ENCODE measurements at places on chromosomes 1 and 21.

DNA sequence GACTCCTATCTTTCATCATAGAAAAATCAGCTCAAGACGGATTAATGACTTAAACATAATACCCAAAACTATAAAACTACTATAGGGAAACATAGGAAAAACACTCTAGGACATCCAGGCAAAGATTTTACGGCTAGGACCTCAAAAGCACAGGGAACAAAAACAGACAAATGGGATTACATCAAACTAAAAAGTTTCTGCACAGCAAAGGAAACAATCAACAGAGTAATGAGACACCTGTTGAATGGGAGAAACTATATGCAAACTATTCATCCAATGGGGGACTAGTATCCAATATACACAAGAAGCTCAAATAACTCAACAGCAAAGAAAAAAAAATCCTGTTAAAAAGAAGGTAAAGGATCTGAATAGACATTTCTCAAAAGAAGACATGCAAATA, 18.6 kb downstream of the NSL1 start:
- DNase-seq, result no peak
- H3K27ac ChIP-seq, result no peak overlapping the region
- H3K4me3 ChIP-seq, result no peak overlapping the region

- no peaks in the 10 kb centered on the region for H3K36me3 ChIP-seq
- H3K4me1 ChIP-seq, result peaks cover 35% of the 10 kb centered on the region
- DNase-seq, result peak; percentile 78
- H3K27ac ChIP-seq, result peak overlapping the region; percentile 98
- H3K27me3 ChIP-seq, result no peaks in the 10 kb centered on the region
Observed at GRCh38 chr1:244047621-244048255, 3.3 kb upstream of the ZBTB18 start.

DNA sequence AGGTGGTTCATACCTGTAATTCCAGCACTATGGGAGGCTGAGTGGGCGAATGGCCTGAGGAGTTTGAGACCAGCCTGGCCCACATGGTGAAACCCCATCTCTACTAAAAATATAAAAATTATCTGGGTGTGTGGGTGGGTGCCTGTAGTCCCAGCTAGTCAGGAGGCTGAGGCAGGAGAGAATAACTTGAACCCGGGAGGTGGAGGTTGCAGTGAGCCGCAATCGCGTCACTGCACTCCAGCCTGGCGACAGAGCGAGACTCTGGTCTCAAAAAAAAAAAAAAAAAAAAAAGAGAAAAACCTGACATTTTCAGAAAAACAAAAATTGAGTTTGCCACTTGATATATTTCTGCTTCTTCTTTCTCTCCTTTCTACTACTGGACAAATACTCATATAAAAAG, 24.3 kb downstream of the CA6 start:
- H3K4me3 ChIP-seq, result no peak overlapping the region
- no peaks in the 10 kb centered on the region for H3K36me3 ChIP-seq
- no peaks in the 10 kb centered on the region for H3K27me3 ChIP-seq
- no peak overlapping the region for H3K27ac ChIP-seq
- no peak for DNase-seq
- H3K4me1 ChIP-seq, result no peaks in the 10 kb centered on the region

DNA sequence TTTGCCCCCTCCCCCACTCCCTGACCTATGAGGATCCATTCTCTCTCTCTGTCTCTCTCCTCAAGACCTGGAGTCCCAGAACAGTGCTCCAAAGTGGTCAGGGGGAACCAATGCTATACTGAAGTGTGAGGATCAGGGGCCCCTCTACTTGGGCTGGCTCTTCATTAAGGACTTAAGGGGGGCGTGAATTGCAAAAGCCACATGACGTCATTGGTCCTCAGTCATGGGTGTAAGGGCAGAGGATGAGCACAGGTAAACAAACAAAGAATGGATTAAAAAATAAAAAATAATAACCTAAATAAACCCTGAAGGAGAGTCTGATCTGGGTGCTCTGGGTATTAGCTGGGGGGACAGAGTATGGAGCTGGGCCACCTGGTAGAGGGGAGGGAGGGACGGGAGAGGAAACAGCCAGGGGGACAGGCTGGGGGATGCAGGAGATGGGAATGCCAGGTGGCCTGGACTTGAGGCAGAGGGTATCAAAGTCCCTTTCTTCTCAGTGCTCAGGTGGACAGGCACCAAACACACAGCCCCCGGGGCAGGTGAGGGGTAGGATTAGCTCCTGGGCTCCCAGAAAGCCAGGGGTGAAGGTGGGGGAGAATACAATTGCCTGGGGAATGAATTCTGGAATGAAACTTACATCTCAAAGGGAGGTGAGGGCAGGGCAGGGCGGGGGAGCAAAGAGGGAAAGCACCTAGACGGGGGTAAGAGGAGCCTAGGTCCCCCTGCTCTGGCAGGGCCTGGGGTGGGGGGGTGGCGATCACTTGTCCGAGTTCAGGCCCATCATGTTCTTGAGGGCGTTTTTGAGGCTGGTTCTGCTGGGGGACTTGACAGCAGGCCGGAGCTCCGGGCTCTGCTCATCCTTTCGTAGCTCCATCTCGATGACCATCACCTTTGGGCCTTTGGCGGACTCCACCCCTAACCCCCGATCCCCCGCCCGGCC, 4.6 kb downstream of the MPZ start:
- peaks cover 19% of the 10 kb centered on the region for H3K4me1 ChIP-seq
- H3K4me3 ChIP-seq, result peak overlapping the region; percentile 76
- peak overlapping the region; percentile 78 for H3K27ac ChIP-seq
- no peaks in the 10 kb centered on the region for H3K36me3 ChIP-seq

GRCh38 chr1:87106867-87107266, 192.4 kb downstream of the HS2ST1 start:
- no peaks in the 10 kb centered on the region for H3K36me3 ChIP-seq
- H3K27ac ChIP-seq, result no peak overlapping the region
- no peak for DNase-seq
- no peaks in the 10 kb centered on the region for H3K27me3 ChIP-seq
- no peak overlapping the region for H3K4me3 ChIP-seq

GRCh38 chr1:78447086-78447485, 43.7 kb upstream of the PTGFR start:
- no peaks in the 10 kb centered on the region for H3K4me1 ChIP-seq
- no peak overlapping the region for H3K27ac ChIP-seq
- H3K4me3 ChIP-seq, result no peak overlapping the region
- no peaks in the 10 kb centered on the region for H3K27me3 ChIP-seq
- no peaks in the 10 kb centered on the region for H3K36me3 ChIP-seq
- no peak for DNase-seq

DNA sequence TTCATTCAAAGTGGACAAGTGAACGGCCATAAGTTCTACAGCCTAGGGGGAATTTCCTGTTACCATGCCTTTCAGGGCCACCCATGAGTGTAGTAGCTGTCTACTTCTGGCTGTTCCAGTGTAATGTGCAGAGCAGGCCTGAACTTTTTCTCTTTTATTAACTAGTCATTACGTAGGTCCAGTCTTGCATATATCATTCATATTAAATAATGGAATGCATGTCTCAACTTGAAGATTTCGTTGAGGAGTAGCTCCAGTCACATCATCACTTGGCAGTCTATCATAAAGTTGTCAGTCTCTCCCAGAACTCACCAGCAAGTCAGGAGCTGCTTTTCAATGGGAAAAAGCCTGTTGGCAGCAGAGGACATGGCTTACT, 12.0 kb upstream of the GIPC2 start:
- H3K27ac ChIP-seq, result no peak overlapping the region
- no peaks in the 10 kb centered on the region for H3K27me3 ChIP-seq
- DNase-seq, result no peak
- H3K4me1 ChIP-seq, result peaks cover 5% of the 10 kb centered on the region

GRCh38 chr1:54378157-54378873, 27.9 kb downstream of the SSBP3 start:
- H3K27ac ChIP-seq, result peak overlapping the region; percentile 16
- H3K36me3 ChIP-seq, result peaks cover 24% of the 10 kb centered on the region
- peaks cover 97% of the 10 kb centered on the region for H3K4me1 ChIP-seq
- no peak overlapping the region for H3K4me3 ChIP-seq
- no peaks in the 10 kb centered on the region for H3K27me3 ChIP-seq

- peaks cover 5% of the 10 kb centered on the region for H3K27me3 ChIP-seq
- no peak overlapping the region for H3K27ac ChIP-seq
- no peaks in the 10 kb centered on the region for H3K4me1 ChIP-seq
- no peak for DNase-seq
- no peak overlapping the region for H3K4me3 ChIP-seq
- H3K36me3 ChIP-seq, result no peaks in the 10 kb centered on the region
Observed at GRCh38 chr1:66758241-66758755, 6.0 kb downstream of the DYNLT5 start.

DNA sequence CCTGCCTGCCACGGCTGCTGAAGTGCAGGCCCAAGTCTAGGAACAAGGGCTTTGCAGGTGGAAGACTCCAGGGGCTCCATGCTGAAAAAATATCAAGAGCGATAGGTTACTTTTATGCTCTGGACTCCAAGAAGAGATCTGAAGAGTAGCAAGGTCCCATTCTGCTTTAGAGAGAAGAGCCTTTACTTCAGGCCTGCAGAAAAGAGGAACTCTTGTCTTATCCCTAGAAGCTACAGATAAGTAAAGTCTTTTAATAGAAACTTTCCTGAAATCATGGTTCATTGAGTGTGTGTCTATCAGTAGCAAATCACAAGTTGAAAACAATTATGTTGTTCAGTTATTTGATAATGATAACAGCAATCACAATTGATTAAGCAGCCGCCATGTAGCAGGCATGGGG, 113.3 kb downstream of the TNR start:
- H3K27me3 ChIP-seq, result no peaks in the 10 kb centered on the region
- DNase-seq, result no peak
- H3K36me3 ChIP-seq, result no peaks in the 10 kb centered on the region
- H3K27ac ChIP-seq, result no peak overlapping the region
- H3K4me3 ChIP-seq, result no peak overlapping the region

- peaks cover 33% of the 10 kb centered on the region for H3K4me1 ChIP-seq
- no peak for DNase-seq
- no peak overlapping the region for H3K27ac ChIP-seq
- H3K27me3 ChIP-seq, result peaks cover 15% of the 10 kb centered on the region
Observed at GRCh38 chr21:34892209-34892608, 156.9 kb downstream of the RUNX1 start.

DNA sequence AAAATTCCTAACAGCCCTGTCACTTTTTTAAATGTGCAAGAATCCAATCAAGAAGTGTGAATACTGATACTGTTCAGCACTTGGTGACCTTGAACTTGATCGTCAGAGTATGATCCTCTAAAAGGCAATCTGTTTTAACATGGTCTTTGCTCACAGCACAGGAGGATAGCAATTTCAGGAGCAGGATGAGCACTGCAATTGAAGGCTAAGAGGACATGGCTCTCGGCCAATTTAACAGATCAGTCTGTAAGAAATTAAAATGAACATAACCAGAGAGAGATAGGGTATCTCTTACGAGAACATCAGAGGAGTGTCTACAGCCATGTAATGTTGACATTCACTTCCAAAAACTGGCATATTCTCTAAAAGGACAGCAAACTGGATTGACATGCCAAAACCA, 243.1 kb downstream of the LTN1 start:
- H3K27ac ChIP-seq, result no peak overlapping the region
- no peaks in the 10 kb centered on the region for H3K27me3 ChIP-seq
- peaks cover 8% of the 10 kb centered on the region for H3K4me1 ChIP-seq
- H3K4me3 ChIP-seq, result no peak overlapping the region
- H3K36me3 ChIP-seq, result no peaks in the 10 kb centered on the region
- no peak for DNase-seq

DNA sequence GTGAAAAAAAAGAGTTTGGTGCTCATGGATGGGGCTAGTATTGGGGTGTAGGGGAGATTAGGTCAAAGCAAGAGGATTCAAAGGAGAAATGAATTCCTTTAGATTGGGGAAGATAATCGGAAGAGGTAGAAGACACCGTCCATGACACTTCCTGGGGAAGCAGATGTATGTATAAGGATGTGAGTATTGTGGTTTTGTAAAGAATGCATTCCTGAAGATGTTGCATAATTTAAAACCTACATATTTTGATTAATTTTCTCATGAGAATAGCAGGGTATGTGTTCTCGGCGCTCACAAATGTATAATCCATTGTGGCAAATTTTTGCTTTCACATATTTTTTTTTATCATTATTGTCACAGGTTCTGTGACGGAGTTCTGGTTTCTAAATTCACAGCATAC, 5.5 kb upstream of the LGALS8 start:
- DNase-seq, result no peak
- no peaks in the 10 kb centered on the region for H3K36me3 ChIP-seq
- no peak overlapping the region for H3K27ac ChIP-seq
- H3K4me3 ChIP-seq, result no peak overlapping the region
- H3K4me1 ChIP-seq, result peaks cover 43% of the 10 kb centered on the region
- no peaks in the 10 kb centered on the region for H3K27me3 ChIP-seq

GRCh38 chr1:55287723-55288122, 72.6 kb upstream of the USP24 start:
- DNase-seq, result no peak
- no peak overlapping the region for H3K4me3 ChIP-seq
- no peaks in the 10 kb centered on the region for H3K27me3 ChIP-seq
- no peak overlapping the region for H3K27ac ChIP-seq
- no peaks in the 10 kb centered on the region for H3K36me3 ChIP-seq
- H3K4me1 ChIP-seq, result no peaks in the 10 kb centered on the region

GRCh38 chr1:12456979-12457378, 161.0 kb downstream of the DHRS3 start:
- H3K27ac ChIP-seq, result peak overlapping the region; percentile 74
- peaks cover 12% of the 10 kb centered on the region for H3K36me3 ChIP-seq
- no peak for DNase-seq
- no peaks in the 10 kb centered on the region for H3K27me3 ChIP-seq
- no peak overlapping the region for H3K4me3 ChIP-seq
- H3K4me1 ChIP-seq, result peaks cover 42% of the 10 kb centered on the region

- H3K27me3 ChIP-seq, result no peaks in the 10 kb centered on the region
- no peak overlapping the region for H3K4me3 ChIP-seq
- H3K4me1 ChIP-seq, result peaks cover 57% of the 10 kb centered on the region
- DNase-seq, result peak; percentile 65
- no peaks in the 10 kb centered on the region for H3K36me3 ChIP-seq
Observed at GRCh38 chr21:42465008-42465802, 30.8 kb downstream of the RSPH1 start.

GRCh38 chr1:218796773-218797172, 376.9 kb upstream of the LYPLAL1 start:
- H3K27ac ChIP-seq, result no peak overlapping the region
- H3K4me3 ChIP-seq, result no peak overlapping the region
- H3K27me3 ChIP-seq, result no peaks in the 10 kb centered on the region
- H3K36me3 ChIP-seq, result no peaks in the 10 kb centered on the region
- no peak for DNase-seq
- no peaks in the 10 kb centered on the region for H3K4me1 ChIP-seq

Measured in stomach (tissue), 19 donors.